Effector memory CD4-positive, alpha-beta T cell (primary cell): ENCODE measurements at places on chromosomes 5 and 9.

DNA sequence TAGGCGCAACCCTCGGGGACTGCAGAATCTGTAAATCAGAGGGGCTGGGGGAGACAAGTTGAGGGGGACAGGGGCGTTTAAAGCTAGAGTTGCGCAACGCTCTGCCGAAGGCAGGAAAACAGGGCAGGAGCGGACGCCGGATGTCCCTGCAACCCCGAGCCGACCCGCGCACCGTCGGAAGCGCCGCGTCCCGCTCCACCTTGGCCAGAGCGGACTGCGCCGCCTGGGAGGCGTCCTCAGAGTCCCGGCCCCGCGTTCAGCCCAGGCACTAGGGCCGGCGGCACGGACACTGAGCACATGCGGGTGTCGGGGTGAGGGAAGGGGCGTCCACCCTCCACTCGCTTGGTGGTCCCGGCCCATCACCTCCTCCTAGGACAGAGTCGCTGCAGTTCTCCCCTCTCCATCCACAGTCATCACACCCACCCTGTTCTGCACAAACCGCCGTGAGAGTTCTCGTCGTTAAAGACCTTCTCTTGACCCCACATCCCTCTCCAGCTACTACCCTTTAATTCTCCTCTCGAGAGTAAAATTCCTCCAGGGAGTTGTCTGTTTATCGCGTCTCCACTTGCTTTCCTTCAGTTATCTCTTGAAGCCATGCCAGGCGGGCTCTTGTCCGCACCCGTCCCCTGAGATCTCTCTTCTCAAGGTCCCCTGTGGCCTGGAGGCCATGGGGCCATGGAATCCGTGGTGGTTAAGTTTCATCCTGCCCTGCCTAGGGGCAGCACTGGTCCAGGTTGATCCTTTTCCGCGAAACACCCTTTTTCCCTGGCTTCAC lies 796 bp upstream of the PDLIM7 start:
- DNase-seq: no peak
- no peaks in the 10 kb centered on the region for H3K36me3 ChIP-seq
- no peaks in the 10 kb centered on the region for H3K27me3 ChIP-seq
- H3K4me1 ChIP-seq: peaks cover 22% of the 10 kb centered on the region

DNA sequence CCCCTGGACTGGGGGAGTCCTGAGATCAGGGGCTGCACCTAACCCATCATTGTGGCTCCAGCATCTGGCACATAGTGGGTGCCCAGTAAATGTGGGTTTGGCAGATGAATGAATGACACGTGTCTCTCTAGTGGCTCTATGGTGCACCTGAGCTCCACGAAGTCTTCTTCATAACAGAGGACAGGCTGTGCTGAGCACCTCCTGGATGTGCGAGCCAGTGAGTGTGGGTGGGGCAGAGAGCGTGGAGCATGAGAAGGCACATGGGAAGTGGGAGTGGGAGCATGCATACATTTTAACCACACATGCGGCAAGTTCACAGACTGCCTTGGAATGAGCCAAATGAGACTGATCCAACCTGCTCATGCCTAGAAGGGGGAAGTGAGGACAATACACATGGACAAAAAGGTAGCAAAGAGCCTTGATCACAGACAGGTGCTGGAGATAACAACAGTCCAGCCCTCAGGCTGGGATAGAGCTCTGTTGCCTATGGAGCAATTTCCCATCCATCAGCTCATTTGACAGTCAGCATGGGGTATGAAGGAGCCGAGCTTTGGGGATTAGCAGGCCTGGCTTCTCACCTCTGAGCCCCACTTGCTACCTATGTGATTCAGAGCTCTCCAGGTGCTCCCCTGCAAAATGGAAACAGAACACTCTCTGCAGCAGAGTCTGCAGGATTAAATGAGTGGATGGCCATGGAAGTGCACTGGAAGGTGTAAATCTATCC lies 76.2 kb upstream of the TBC1D2 start:
- H3K4me1 ChIP-seq: no peaks in the 10 kb centered on the region
- no peaks in the 10 kb centered on the region for H3K36me3 ChIP-seq
- H3K27me3 ChIP-seq: peaks cover 6% of the 10 kb centered on the region
- DNase-seq: no peak
- H3K4me3 ChIP-seq: no peak overlapping the region
- no peak overlapping the region for H3K27ac ChIP-seq

- H3K4me1 ChIP-seq: no peaks in the 10 kb centered on the region
- no peaks in the 10 kb centered on the region for H3K27me3 ChIP-seq
- H3K36me3 ChIP-seq: no peaks in the 10 kb centered on the region
- no peak for DNase-seq
- H3K4me3 ChIP-seq: no peak overlapping the region
Observed at GRCh38 chr5:150529555-150529954, 21.6 kb downstream of the NDST1 start.

- H3K4me3 ChIP-seq: no peak overlapping the region
- H3K27me3 ChIP-seq: no peaks in the 10 kb centered on the region
- no peaks in the 10 kb centered on the region for H3K36me3 ChIP-seq
- DNase-seq: no peak
- no peaks in the 10 kb centered on the region for H3K4me1 ChIP-seq
Observed at GRCh38 chr9:129208207-129209032, 30.4 kb upstream of the IER5L start.

DNA sequence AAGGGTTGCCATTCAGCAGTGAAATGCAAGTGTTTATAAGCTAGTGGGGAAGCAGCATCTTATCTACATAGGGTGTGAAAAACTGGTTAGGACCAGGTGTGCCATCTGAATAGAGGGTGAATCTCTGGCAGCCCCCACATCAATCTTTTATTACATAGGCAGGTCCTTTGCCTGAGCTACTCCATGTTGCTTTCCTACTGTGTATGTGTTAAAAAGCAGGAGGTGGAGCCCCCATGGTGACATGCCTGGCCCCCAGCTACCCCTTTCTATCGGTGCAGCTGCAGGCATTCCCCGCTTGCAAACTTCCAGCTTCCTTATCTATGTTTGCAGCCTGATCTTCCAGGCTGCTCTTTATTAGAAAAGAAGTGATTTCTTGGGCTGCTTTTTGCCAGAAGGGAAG lies 353.5 kb downstream of the SPATA31D1 start:
- no peak overlapping the region for H3K27ac ChIP-seq
- no peaks in the 10 kb centered on the region for H3K4me1 ChIP-seq
- no peaks in the 10 kb centered on the region for H3K36me3 ChIP-seq
- no peak for DNase-seq

DNA sequence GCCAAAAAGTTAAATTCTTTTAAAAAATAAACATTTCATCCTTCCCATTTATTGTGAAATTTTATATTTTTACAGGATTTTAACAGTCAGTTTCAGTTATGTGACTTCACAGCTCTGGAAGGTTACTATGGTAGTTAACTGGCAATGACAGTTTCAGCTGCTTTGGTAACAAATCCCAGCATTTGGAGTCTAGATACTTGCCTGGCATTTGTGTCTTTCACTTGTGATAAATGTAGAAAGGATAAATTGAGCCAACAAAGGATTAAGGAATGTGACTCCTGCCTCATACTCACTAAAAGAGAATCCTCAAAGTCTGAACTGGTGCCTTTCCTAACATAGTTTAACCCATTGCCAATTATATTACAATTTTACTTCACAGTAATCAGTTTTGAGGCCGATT lies 315.5 kb downstream of the FER start:
- no peaks in the 10 kb centered on the region for H3K36me3 ChIP-seq
- no peak overlapping the region for H3K27ac ChIP-seq
- no peaks in the 10 kb centered on the region for H3K4me1 ChIP-seq

GRCh38 chr9:124386201-124386600 lies 29.0 kb downstream of the PSMB7 start:
- H3K4me3 ChIP-seq: no peak overlapping the region
- no peaks in the 10 kb centered on the region for H3K27me3 ChIP-seq
- H3K36me3 ChIP-seq: peaks cover 14% of the 10 kb centered on the region
- DNase-seq: no peak

GRCh38 chr9:121604242-121604641 lies 47.2 kb upstream of the DAB2IP start:
- no peak overlapping the region for H3K4me3 ChIP-seq
- no peak for DNase-seq
- peaks cover 16% of the 10 kb centered on the region for H3K27me3 ChIP-seq
- peaks cover 2% of the 10 kb centered on the region for H3K4me1 ChIP-seq
- H3K36me3 ChIP-seq: no peaks in the 10 kb centered on the region

DNA sequence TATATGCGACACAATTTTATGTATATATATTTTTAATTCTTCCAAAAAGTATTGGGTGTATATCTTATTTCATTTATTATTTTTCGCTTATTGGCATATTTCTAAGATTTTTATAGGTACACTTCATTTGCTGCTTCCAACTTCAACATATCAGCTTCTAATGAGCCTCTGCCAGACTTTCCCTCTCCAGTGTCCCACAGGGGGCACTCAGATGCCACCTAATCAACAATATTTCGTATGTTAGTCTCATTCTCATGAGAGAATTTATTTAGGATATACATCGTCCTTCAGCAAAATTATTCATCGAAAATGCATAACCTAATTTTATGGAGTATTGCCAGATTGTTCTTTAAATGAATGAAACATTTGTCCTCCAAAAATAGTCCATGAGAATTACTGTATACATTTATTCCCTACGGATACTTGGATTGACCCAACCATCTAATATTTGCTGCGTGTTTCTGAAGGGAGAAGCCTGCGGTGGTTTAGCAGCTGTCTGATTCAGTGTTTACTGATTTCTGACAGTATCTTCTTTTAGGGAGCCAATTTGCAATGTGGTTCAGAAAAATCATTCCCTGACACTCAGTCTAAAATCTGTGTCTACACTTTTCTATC lies 100.6 kb upstream of the SELENOP start:
- H3K27ac ChIP-seq: no peak overlapping the region
- H3K36me3 ChIP-seq: no peaks in the 10 kb centered on the region
- no peaks in the 10 kb centered on the region for H3K27me3 ChIP-seq
- H3K4me3 ChIP-seq: no peak overlapping the region
- peak; percentile 20 for DNase-seq

DNA sequence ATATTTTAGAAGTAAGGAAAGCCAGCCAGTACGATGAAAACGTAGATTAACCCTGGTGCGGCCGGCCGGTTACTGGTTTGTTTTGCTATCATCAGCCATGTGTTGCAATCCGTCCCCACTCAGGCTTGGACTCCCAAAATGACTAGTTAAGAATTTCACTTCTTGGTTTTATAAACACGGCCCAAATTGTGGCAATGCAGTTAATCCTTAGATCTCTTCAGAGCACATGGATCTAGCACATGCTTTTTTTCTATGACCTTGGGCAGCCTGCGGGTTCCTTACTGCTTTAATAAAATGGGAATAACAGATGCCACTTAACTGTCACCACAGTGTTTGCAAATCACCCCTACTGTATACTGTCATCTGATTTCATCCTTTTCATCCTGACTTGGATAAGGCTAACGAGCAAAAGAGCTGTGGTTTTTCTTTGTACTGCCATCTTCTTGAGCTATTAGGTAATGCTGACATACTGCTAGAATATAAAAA lies 1.5 kb downstream of the NDFIP1 start:
- H3K27ac ChIP-seq: peak overlapping the region; percentile 97
- H3K4me3 ChIP-seq: peak overlapping the region; percentile 83
- no peaks in the 10 kb centered on the region for H3K27me3 ChIP-seq
- no peak for DNase-seq

DNA sequence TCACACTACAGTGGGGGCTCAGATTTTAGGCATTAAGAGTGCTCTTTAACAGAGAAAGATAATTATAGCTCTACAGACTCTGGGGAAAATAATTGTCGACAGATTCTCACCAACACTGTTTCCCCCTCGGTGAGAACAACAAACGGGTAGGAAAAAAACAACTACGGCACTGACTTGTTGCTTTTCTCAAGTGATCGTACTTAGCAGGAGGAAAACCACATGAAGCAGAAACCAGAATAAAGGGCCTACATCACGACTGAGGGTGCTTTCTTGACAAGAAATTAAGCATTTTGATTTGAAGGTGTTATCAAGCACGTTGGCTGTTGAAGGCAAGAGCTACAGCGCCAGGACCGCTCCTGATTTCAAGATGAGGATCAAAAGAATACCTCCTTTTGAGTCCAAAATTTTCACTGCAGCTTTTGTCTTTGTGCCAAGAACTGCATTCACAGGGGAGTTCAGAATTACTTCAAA lies 27.2 kb upstream of the CER1 start:
- no peak overlapping the region for H3K27ac ChIP-seq
- H3K36me3 ChIP-seq: no peaks in the 10 kb centered on the region
- H3K4me1 ChIP-seq: no peaks in the 10 kb centered on the region
- H3K4me3 ChIP-seq: no peak overlapping the region

GRCh38 chr9:131051592-131052517 lies 42.9 kb downstream of the LAMC3 start:
- H3K4me3 ChIP-seq: no peak overlapping the region
- no peak overlapping the region for H3K27ac ChIP-seq
- no peaks in the 10 kb centered on the region for H3K36me3 ChIP-seq
- H3K4me1 ChIP-seq: no peaks in the 10 kb centered on the region
- DNase-seq: no peak
- no peaks in the 10 kb centered on the region for H3K27me3 ChIP-seq

DNA sequence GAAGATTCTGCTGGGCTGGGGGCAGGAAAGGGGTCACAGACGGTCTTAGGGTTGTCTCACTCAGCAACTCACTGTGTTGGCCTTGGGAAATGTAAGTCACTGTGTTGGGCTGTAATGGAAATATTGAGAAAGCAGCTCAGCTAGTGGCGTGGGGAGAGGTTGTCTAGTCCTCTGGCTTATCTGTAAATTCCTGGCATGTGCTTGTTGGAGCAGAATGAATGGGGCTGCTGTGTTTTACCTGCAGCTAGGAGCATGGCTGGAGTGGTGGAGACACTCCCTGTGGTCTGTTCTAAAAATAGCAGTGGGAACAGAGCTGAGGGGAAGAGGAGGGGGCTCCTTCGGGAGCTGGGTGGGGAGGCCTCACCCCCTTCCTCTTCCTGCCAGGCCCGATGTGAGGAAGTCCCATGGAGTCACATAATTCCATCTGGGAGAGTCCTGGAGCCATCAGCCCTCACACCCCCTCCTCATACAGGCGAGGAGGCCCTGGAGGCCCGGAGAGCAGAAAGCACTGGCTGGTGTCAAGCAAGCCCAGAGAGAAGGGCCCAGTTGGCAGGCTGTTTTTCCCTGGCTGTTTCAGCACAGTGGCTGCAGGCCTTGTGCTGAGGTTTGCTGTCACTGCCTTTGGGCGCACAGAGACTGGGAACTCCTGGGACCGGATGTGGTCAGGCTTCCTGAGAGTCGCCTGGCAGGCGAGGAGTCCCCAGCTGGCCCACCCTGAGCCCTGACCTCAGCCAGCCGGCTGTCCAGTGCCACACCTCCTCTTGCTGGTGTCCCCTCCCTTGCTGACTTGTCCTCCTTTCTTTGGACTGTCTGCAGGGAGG lies 84.9 kb downstream of the RGS3 start:
- DNase-seq: no peak
- no peaks in the 10 kb centered on the region for H3K36me3 ChIP-seq
- H3K27ac ChIP-seq: no peak overlapping the region
- peaks cover 15% of the 10 kb centered on the region for H3K4me1 ChIP-seq
- H3K4me3 ChIP-seq: no peak overlapping the region

GRCh38 chr9:35533398-35533797 lies 43.5 kb downstream of the RUSC2 start:
- no peaks in the 10 kb centered on the region for H3K27me3 ChIP-seq
- H3K36me3 ChIP-seq: no peaks in the 10 kb centered on the region
- no peaks in the 10 kb centered on the region for H3K4me1 ChIP-seq
- H3K27ac ChIP-seq: no peak overlapping the region

GRCh38 chr5:137847687-137848086 lies 20.0 kb upstream of the MYOT start:
- no peaks in the 10 kb centered on the region for H3K4me1 ChIP-seq
- no peak for DNase-seq
- H3K36me3 ChIP-seq: no peaks in the 10 kb centered on the region
- H3K4me3 ChIP-seq: no peak overlapping the region

- no peak overlapping the region for H3K27ac ChIP-seq
- no peak overlapping the region for H3K4me3 ChIP-seq
- no peaks in the 10 kb centered on the region for H3K4me1 ChIP-seq
- H3K27me3 ChIP-seq: no peaks in the 10 kb centered on the region
Observed at GRCh38 chr5:56356836-56357160, 123.7 kb upstream of the ANKRD55 start.
